T follicular helper cell (primary cell): ENCODE measurements at places on chromosomes 12 and 14.

- DNase-seq, result no peak
These were observed 27.7 kb upstream of the CAND1 start for GRCh38 chr12:67241482-67241881.

DNA sequence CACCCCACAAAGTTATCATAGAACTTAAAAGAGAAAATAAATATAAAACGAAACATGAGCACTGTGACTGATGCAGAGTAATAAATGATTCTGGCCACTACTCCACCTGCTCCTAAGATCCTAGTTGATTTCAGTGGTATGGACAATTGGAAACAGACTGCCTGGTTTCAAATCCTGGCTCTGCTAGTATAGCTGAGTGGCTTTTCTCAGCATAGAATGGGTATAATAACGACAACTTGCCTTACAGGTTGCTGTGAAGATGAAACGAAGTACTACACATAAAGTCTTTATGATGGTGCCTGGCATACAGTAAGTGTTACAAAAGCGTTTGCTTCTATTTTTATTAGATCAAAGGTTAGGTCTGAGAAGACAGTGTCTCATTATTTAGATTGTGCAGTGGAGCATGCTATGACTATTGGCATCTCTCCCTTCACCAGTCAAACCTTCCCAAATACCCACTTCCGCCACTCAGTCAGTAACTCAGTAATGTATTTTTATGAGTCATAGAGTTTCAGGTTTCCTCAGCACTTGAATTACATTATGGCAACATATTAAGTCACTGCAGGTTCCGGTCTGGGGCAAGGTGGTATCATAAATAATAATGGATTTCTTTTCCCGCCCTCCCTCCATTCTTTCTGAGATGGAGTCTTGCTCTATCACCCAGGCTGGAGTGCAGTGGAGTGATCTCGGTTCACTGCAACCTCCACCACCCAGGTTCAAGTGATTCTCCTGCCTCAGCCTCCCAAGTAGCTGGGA lies 29.7 kb upstream of the NR2C1 start:
- no peak for DNase-seq

DNA sequence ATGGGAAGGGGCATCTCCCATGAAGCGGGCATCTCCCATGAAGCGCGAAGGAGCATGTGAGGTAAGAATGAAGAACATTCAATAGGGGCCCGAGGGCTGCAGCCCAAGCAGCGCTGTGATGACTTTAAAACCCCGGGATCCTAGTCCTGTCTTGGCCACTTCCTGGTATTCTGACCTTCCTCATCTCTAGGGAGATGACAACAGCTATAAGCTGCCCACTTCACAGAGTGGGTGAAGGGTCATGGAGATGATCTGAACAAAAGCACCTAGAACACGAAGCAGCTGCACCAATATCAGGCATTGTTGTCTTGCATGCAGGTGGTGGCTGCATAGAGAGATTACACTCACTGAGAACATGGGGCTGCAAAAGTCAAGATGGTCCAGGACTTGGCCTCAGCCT lies 64.5 kb downstream of the SPTB start:
- no peak for DNase-seq

GRCh38 chr14:60184146-60184904 lies 19.1 kb upstream of the DHRS7 start:
- DNase-seq, result peak; percentile 9

GRCh38 chr14:65106736-65107135 lies 4.4 kb upstream of the MAX start:
- DNase-seq, result no peak

DNA sequence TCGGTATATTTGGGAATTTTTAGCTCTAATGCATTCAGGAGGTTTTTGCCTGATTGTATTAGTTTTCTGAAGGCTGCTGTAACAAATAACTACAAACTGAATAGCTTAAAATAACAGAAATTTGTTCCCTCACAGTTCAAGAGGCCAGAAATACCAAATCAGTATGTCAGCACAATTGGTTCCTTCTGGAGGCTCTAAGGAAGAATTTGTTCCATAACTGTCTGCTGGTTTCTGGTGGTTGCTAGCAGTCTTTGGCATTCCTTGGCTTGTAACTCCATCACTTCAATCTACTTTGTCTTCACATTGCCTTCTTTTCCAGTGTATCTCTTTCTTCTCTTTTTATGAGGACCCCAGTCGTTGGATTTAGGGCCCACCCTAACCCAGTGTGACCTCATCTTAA lies 21.3 kb downstream of the TMTC3 start:
- DNase-seq, result no peak

GRCh38 chr14:50792634-50793068 lies 38.3 kb downstream of the NIN start:
- DNase-seq, result no peak

GRCh38 chr12:14473707-14474287 lies 93.9 kb downstream of the PLBD1 start:
- no peak for DNase-seq

DNA sequence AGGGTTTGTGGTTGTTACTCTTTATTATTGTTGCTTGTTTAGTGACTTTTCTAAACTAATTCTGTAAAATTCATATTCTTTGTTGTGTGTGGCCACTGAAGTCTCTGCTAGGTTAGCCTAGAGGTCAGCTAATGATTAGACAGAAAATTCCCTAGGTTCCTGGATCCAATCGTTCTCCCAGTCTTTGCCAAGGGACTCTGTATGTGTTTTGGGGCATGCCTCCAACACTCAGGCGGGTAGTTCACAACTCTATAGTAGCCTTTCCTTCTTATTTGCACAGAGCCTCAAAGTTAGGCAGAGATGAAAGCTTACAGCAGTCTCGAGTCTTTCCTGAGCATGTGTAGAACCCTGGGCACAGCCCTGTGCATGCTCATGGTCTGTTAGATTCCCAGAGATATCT lies 32.7 kb upstream of the RIN3 start:
- no peak for DNase-seq

DNA sequence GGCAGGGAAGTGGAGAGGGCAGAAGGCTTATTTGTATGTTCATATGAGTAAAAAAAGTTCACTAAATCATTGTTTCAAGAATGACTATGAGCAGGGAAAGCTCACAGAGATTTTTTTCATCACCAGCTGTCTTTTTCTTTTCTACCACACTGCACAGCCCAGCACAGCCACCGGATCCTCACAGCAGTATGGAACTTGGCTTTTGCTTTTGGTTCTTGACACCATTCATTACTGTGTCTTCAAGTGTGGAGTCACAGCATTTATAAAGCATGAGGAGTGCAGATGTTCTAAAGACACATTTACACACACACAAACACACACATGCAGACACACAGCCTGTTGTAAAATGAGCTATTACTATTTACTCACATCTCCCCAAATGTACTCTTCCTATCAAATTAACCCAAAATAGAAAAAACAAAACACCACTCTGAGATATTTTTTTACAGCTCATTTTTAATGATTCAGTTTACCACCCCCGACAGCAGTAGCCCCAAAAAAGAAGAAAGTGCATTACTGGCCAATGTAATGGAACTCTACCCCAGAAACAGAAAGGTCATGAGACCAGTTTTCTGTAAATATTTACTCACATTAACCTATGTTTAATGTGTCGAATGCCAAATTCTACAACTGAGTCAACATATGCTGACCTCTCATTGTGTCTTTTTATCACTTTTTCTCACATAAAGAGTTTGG lies 60.5 kb downstream of the BTG1 start:
- DNase-seq, result no peak

GRCh38 chr12:92485351-92486348 lies 217.1 kb upstream of the PLEKHG7 start:
- no peak for DNase-seq

GRCh38 chr12:47885012-47885501 lies 19.7 kb downstream of the VDR start:
- no peak for DNase-seq

GRCh38 chr12:46386360-46386867 lies 13.8 kb upstream of the SLC38A2 start:
- no peak for DNase-seq

- DNase-seq, result no peak
These were observed 157.4 kb upstream of the PRMT8 start for GRCh38 chr12:3333583-3333982.

- DNase-seq, result no peak
These were observed at the start of gene SLC17A8 for GRCh38 chr12:100356644-100357223. Gene SLC17A8, plus strand, starts transcription at chr12:100357074. Its CDS starts 318 bp downstream, at chr12:100357392.

- DNase-seq, result no peak
These were observed 406.5 kb downstream of the LRIG3 start for GRCh38 chr12:58513852-58514251.

GRCh38 chr14:98269533-98269932 lies 1002.5 kb downstream of the BCL11B start:
- DNase-seq, result no peak

- no peak for DNase-seq
These were observed 3.5 kb upstream of the SEL1L start for GRCh38 chr14:81537193-81537592.

- DNase-seq, result no peak
These were observed 52.8 kb downstream of the HMGA2 start for GRCh38 chr12:65876898-65877721.

- no peak for DNase-seq
These were observed 68.7 kb downstream of the ARF6 start for GRCh38 chr14:49961270-49962222.

GRCh38 chr14:100122481-100123223 lies 36.8 kb downstream of the DEGS2 start:
- no peak for DNase-seq

GRCh38 chr14:94771906-94772490 lies 2.1 kb upstream of the GSC start:
- DNase-seq, result no peak

GRCh38 chr12:85392508-85392907 lies 112.5 kb downstream of the ALX1 start:
- no peak for DNase-seq

- DNase-seq, result no peak
These were observed 18.5 kb upstream of the TC2N start for GRCh38 chr14:91885839-91886238.

DNA sequence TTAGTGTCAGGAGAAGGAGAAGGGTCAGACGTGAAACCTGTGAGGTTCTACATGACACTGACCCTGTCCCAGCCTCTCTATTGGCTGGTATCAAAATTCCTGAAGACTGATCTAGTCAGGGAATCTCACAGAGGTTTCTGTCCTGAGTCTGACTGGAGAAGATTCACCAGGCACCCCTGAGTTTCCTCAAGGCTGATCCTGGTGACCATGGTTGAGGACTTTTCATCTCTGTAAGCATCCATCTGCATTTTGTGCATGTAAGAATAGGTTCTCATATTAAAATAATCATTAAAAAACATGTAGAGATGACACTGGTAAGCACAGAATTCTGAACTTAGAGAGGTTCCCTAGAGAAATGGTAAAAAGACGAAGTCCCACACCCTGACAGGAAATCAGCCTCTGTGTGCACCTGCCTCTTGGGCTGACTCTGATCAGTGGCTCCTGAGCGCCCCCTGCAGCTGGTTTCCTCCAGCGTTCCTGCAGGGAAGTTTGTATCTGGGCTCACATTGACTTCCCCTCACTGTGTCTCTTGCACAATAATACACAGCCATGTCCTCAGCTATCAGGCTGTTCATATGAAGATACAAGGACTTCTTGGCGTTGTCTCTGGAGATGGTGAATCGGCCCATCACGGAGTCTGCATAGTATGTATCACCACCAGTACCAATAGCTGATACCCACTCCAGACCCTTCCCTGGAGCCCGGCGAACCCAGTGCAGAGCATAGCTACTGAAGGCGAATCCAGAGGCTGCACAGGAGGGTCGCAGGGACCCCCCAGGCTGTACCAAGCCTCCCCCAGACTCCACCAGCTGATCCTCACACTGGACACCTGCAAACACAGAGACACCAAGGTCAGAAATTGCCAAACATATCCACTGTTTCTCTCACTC lies 991.9 kb downstream of the TMEM121 start:
- DNase-seq, result peak; percentile 76

- DNase-seq, result no peak
These were observed 85.9 kb downstream of the CCDC88C start for GRCh38 chr14:91331721-91332120.

GRCh38 chr12:131702573-131702877 lies 8.4 kb upstream of the SFSWAP start:
- DNase-seq, result no peak

DNA sequence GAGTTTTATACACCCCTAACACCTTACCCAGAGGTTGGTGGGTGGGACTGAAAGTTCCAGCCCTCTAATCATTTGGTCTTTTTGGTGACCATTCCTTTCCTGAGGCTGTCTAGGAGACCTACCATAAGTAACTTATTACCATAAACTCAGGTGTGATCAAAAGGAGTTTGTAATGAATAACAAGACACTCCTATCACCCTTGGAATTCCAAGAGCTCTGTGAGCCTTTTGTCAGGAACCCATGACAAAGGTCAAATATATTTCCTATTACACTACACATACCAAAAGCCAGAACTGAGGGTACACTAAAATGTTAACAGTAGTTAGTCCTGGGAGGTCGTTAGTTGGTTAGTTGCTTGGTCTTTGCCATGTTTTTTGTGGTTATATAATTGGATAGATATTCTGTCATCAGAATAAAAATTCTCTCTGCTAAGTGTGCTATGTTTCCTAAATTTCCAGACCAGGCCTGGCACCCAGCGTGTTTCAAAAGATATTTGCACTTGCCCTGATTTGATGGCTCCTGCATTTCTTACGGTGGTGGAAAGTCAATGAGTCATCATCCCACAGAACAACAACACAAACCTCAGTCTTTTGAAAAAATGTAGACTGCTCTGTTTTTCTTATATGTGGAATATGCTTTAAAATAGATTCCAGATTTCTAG lies 27.0 kb upstream of the AKAP5 start:
- no peak for DNase-seq

DNA sequence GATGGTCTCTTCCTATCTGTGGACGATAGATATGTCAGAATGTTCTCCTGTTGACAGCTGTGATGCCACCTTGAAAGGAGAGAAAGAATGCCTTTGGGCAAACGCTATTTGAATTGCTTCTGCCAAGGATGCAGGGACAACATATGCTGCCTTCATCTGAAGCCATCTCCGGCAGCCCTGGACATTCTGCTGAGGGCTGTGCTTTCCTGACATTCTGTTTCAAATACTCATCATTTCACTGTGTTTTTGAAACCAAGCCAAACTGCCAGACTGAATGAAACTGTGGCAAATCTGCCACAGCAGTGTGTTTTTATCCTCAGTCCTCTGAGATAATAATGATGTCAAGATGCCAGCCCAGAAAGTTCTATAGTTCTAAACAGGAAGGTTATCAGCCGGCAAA lies 85.8 kb upstream of the BCAT1 start:
- no peak for DNase-seq

DNA sequence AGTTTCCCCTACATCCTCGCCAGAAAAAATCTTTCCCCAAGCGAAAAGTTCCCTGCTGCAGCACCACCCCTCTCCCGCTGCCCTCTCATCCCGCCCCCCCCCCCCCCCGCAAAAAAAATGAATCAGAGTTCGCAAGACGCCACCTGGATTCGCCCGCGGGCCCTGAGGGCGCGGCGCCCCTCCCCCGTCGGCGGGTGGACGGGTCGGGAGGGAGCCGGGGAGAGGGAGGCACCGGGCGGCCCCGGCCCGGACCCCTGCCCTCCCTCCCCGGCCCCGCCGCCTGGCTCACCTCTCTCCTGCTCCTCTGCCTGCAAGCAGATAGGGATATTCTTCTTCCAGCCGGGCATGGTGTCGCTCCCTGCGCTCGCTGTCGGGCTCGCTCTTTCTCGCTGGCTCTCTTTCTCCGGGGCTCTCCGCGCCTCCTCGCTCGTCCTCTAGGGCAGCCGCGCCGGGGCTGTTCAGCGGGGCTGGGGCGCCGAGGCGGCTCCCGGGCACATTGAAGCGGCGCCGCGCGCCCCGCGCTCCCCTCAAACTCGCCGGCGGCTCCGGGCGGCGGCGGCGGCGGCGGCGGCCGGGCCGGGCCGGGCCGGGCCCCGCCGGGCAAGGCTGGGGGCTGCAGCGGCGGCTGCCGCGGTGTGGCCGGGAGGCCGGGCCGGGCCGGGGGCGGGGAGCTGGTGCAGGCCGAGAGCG lies 200.3 kb upstream of the CAND1 start:
- DNase-seq, result no peak

- no peak for DNase-seq
These were observed 20.5 kb upstream of the CORO1C start for GRCh38 chr12:108751821-108752220.
